Fibroblast of villous mesenchyme (primary cell): ENCODE measurements at places on chromosomes 13 and 19. TPM values are rescaled to one million over a fixed set of nuclear protein-coding genes. Genes with fewer than 3 reads are reported as not detected.

Gene SCN1B
- total RNA-seq: 2.6 and 3.2 TPM in 2 replicates

Gene ZNF557
- 15.1 and 15.5 TPM in 2 replicates for total RNA-seq

Gene OR7D2
- 0.43 TPM in 1 of 2 replicates, not detected in the other for total RNA-seq

Gene DACT3
- 5.2 and 11.3 TPM in 2 replicates for total RNA-seq

Gene MCEMP1
- not detected in 2 replicates for total RNA-seq

Gene MBD3L3
- not detected in 2 replicates for total RNA-seq

Gene C13orf42
- total RNA-seq: not detected in 2 replicates

Gene FPR1
- total RNA-seq: not detected in 2 replicates

Gene RASAL3
- total RNA-seq: not detected in 2 replicates

Gene SPACA4
- not detected in 2 replicates for total RNA-seq

Gene CD70
- total RNA-seq: not detected in 2 replicates

Gene CEACAM5
- total RNA-seq: not detected in 2 replicates

Gene CYP4F3
- not detected in 2 replicates for total RNA-seq

Gene ACTL9
- not detected in 2 replicates for total RNA-seq

Gene LGALS4
- total RNA-seq: 0.43 TPM in 1 of 2 replicates, not detected in the other

Gene SYCN
- total RNA-seq: not detected in 2 replicates

Gene ZNF682
- 0.86 and 1.3 TPM in 2 replicates for total RNA-seq
